ENCODE measurements at places on chromosomes 11 and 22.

DNA sequence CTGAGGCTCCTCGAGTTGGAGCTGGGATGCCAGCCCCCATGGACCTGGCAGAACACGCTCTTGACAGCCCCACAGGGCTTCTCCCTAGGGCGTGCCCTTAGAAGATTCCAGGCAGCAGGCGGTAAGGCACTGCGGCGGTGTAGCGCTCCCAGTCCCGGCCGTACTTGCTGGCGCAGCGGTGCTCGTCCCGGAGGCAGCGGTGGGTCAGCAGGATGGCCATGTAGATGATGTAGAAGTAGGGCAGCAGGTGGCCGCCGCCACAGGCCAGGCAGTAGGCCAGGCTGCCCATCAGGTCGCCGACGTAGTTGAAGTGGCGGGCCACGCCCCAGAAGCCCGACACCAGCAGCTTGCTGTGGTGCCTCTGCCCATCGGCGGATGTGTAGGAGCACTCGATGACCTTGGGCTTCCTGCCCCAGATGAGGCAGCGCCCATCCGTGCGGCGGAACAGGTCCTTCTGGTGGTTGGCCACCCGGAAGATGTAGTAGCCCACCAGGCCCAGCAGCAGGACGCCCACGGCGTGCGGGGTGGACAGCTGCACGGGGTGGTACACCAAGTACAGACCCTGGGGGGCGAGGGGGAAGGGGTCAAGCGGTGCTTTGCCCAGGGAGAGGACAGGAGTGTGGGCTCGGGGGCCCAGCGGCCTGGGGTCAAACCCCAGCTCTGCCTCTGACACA, 12.8 kb downstream of the DHCR7 start:
- no peak overlapping the region for H3K27ac ChIP-seq
- H3K36me3 ChIP-seq: peaks cover 14% of the 10 kb centered on the region
- no peak for DNase-seq
- H3K27me3 ChIP-seq: no peaks in the 10 kb centered on the region

GRCh38 chr11:116986521-116987105, 111.6 kb downstream of the SIK3 start:
- DNase-seq: peak; percentile 40
- no peaks in the 10 kb centered on the region for H3K27me3 ChIP-seq
- peaks cover 67% of the 10 kb centered on the region for H3K4me1 ChIP-seq
- H3K36me3 ChIP-seq: peaks cover 4% of the 10 kb centered on the region
- peak overlapping the region; percentile 78 for H3K27ac ChIP-seq
- H3K4me3 ChIP-seq: peak overlapping the region; percentile 19

DNA sequence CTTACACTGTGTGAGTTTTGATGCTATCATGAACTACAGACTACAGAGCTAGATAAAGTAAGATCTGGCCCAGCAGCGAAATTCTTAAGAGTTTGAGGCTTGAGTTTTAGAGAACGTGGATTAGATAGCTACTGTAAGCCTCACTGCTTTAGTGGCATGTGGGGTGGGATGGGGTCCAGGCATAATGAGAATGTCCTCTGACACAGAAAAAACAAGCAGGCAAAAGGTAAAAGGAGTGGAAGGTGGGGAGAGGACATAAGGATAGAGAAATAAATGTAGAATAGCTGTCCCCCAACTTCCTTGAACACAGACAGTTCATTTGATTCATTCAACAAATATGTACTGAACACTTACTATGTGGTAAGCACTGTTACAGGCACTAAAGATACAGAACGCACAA, 324.5 kb upstream of the PITPNB start:
- H3K4me1 ChIP-seq: no peaks in the 10 kb centered on the region
- no peak for DNase-seq
- no peak overlapping the region for H3K27ac ChIP-seq
- H3K27me3 ChIP-seq: no peaks in the 10 kb centered on the region
- no peak overlapping the region for H3K4me3 ChIP-seq

- H3K4me3 ChIP-seq: no peak overlapping the region
- DNase-seq: no peak
- peaks cover 3% of the 10 kb centered on the region for H3K27me3 ChIP-seq
- H3K4me1 ChIP-seq: no peaks in the 10 kb centered on the region
Observed at GRCh38 chr11:119910051-119910450, 181.1 kb upstream of the NECTIN1 start.

DNA sequence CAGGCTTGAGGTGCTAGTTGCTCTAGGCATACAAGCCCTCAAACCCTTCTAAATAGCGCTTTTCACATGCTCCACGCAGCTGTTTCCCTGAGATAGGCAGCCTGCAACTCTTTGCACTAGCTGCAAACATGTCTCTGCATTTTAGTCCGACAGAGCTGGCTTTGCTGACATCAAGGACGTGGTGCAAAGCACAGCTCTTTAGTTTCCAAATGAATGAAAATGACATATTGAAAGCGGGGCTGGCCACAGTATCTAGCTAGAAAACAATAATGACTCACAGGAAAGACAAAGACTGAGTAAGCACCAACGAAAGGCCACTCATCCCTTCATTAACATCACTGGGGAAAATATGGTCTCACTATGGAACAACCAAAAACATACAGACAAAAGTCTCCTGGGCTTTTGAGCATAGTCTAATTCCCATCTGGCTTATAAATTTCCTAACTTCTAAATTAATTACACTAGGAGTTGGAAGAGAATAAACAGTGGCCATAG, 15.3 kb upstream of the ZC3H12C start:
- no peaks in the 10 kb centered on the region for H3K36me3 ChIP-seq
- peak; percentile 21 for DNase-seq
- no peak overlapping the region for H3K4me3 ChIP-seq
- peak overlapping the region; percentile 60 for H3K27ac ChIP-seq
- H3K27me3 ChIP-seq: peaks cover 16% of the 10 kb centered on the region
- peaks cover 13% of the 10 kb centered on the region for H3K4me1 ChIP-seq

GRCh38 chr11:8910649-8911026, 351 bp upstream of the AKIP1 start:
- DNase-seq: no peak
- peak overlapping the region; percentile 92 for H3K4me3 ChIP-seq
- peaks cover 60% of the 10 kb centered on the region for H3K4me1 ChIP-seq
- H3K27me3 ChIP-seq: peaks cover 9% of the 10 kb centered on the region
- H3K27ac ChIP-seq: peak overlapping the region; percentile 63

DNA sequence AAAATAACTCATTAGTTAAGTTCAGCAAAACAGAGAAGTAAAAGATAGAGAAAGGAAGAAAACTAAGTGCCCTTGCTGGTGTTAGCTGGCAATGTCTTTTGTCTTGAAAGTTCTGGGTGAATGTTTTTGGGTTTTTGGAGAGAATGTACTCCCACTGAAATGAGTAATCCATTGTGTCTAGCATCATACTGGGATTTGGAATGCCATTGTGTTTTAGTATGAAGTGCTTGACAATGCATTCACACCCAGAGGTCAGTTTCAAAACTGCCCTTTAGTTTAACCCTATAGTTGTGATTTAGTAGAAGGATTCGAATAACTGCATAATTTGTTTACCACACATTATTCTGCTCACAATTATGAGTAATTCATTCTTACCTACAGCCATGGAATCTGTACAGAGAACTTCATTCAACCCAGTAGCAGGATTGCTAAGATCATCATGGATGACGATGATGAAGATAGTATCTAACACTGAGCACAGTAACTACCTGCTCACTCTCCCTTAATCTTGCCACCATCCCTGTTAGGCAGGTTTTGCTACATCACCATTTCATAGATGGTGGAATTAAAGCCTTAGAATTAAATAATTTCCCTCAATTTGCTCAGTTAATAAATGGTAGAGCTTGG, 33.9 kb downstream of the MAML2 start:
- no peaks in the 10 kb centered on the region for H3K27me3 ChIP-seq
- H3K4me3 ChIP-seq: no peak overlapping the region
- H3K4me1 ChIP-seq: peaks cover 50% of the 10 kb centered on the region
- H3K36me3 ChIP-seq: peaks cover 27% of the 10 kb centered on the region
- H3K27ac ChIP-seq: no peak overlapping the region

DNA sequence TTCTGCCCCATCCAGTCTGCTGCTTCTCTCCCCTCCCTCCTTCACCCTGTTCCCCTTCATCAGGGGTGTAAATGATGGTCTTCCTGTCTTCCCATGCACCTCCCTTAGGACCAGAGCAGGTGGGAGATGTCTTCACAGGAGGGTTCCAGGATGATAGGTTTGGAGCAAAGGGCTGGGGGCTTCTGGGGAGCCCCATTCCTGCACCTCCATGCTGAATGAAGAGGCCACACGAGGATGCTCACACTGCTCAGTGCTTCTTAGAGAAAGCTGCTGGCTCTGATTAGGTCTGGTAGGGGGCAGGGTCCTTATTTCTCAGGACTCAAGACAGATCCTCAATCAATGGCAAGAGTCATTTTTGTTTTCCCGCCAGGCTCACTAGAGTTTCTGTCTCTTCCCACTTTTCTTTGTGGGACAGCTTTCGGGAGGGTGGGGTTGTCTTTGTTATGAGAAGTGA, 41.1 kb downstream of the BCR start:
- H3K4me1 ChIP-seq: peaks cover 97% of the 10 kb centered on the region
- peaks cover 3% of the 10 kb centered on the region for H3K36me3 ChIP-seq

DNA sequence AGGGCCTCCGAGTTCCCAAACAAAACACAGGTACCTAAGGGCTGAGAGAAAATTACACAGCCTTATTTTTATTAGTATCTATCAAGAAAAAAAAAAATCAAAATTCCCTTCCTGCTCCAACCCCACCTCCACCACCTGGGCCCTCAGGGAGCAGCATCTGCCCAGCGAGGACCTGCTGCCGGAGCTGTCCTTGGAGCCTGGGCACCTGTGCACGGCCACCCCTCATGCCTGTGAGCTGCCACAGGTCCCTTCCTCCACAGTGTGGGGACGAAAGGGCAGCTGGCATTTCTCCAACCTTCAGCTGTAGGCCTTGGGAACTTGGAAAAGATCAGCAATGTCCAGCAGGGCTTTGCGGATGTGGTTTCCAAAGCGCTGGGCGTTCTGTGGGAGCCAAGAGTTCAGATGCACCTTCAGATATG, 6.3 kb upstream of the SYCE3 start:
- H3K4me3 ChIP-seq: no peak overlapping the region
- no peak for DNase-seq
- H3K4me1 ChIP-seq: peaks cover 4% of the 10 kb centered on the region
- H3K36me3 ChIP-seq: peaks cover 35% of the 10 kb centered on the region
- peaks cover 4% of the 10 kb centered on the region for H3K27me3 ChIP-seq

DNA sequence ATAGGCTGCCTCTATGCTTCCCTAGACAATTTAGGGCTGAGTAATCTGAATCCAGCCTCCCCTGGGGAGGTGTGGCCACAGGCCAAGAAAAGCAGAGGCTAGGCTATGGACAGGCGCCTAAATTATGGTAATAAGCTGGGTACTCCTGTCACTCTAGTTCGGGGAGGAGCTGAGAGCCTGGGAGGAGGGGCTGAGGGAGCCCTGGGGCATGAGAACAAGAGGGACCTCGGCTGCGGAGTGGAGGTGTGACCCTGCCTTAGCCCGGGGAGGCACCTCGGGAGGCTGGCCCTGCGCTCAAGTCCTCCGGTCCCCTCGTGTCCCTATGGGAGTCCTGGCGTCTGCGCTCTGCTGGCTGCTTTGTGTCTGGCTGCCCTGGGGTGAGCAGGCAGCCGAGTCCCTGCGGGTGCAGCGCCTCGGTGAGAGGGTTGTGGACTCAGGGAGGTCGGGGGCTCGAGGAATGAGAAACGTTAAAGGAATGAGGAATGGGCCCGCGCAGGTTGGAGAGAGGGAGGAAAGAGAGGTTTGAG, at the start of gene OTOG:
OTOG (plus strand) TSS at position 209 of the 527 bp plus-strand sequence; CDS start at position 323, 114 bp downstream.
- peaks cover 6% of the 10 kb centered on the region for H3K4me1 ChIP-seq
- peaks cover 26% of the 10 kb centered on the region for H3K27me3 ChIP-seq
- DNase-seq: no peak

Measured in activated CD4-positive, alpha-beta T cell treated with anti-CD3 and anti-CD28 coated beads, Interleukin-2, amount 10 ng/mL, durations not matched to agents 7 days and 5 days (primary cell).